Activated naive CD8-positive, alpha-beta T cell treated with anti-CD3 and anti-CD28 coated beads, Interleukin-2, amount 10 ng/mL, durations not matched to agents 7 days and 5 days (primary cell): ENCODE measurements at places on chromosomes 2 and 18.

DNA sequence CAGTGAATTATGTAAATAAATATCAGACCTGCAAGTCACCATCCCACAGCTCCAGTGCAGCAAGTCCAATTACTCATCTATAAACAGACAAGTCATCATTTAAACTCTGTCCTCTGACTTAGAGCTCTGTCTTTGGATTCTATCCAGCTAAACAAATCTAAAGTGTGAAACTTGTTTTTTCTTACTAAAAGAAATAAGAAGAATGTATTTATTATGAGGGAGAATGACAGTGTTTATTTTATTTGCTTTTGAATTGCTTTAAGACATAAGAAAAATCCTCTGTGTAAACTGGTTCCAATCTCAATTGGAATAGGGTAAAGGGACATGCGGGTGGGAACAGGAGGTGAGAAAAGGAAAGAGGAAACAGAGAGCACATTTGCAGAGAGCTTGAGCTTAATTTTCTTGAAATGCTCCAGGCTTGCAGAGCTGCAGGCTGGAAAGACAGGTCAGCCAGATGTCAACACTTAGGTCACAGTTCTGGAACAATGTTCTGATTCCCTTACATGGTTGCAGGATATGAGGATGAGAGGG is 355.8 kb downstream of the MEIS1 start:
- DNase-seq, result no peak

DNA sequence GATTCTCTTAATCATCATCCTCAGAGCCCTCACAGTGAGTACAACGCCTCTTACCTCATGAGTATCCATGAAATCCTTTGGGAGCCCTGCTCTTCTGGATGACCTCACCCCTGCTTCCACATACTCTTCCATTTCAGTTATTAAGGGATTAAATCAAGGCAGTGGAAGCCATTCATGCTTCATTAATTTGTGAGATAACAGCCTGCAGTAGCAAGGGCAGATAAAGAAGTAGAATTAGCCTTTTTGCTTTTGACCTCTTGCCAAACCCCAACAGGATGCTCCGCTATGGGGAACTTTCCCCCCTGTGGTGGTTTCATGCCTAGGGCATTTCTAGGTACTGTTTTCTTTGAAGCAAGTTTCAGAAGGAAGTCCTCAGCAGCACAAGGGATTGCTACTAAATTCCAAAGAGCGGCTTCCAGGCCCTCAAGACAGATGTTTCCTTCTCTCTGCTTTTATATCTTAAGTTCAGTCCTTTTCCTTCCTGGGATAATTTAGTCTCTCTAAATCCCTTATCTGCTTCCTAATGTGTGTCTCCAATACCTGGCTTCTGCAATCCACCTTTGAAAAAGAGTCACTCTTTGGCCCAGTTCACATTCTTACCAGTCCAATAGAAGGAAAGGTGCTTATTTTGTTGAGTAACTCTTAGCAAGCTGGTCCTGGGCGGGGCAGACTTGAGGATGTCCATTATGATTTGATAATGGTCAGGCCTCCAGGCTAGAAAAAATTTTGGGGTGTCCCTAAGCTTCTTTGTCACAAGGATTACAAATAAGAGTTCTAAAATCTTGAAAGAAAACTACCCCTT is 76.9 kb downstream of the MYO1B start:
- DNase-seq, result no peak

DNA sequence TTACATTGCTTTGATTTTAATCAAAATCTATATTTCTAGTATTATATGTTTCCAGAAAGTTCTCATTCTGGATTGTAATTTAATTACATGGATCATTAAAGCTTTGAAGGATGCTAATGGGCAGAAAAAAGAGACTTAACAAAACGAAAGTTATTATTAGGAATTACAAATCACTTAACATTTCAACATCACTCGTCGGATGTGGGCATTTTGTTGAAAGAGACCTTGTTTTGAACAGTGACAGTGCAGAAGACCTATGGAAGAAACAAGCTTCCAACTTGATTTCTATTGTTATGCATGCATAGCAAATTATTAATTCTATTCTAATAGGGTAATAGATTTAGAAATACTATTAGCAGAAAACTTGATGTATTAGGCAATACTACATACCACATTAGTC is 31.4 kb upstream of the DARS1 start:
- DNase-seq, result no peak

DNA sequence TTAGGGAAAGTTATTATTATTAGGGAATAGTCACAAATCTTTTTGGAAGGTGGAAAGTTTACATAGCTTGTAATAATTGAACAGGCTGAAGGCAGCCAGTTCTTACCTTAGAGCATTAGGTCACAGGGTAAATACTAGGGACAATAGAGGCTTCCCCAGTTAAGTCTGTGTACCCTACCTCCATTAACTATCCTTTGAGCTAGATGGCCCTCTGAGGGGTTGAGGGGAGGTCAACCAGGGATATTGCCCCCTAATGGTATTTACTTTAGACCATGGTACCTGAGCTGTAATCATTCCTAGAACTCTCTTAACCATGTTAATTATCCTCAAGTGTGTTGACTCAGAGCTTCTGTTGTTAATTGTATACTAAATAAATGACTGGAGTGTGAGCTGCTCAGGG is 120.5 kb upstream of the SCN7A start:
- DNase-seq, result no peak

DNA sequence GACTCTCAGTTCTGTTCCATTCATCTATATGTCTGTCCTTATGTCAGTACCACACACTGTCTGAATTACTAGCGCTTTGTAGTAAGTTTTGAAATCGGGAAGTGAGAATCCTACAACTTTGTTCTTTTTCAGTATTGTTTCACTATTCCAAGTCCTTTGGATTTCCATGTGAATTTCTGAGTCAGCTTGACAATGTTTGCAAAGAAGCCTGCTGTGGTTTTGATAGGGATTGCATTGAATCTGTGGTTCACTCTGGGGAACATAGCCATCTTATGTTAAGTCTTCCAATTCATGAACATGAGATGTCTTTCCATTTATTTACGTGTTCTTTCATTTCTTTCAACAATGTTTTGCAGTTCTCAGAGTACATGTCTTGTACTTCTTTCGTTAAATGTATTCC is 15.0 kb downstream of the SLC3A1 start:
- DNase-seq, result no peak

GRCh38 chr2:181780047-181780651 is 99.8 kb upstream of the NEUROD1 start:
- DNase-seq, result no peak

- no peak for DNase-seq
These were observed 82.7 kb downstream of the ORC4 start for GRCh38 chr2:147937744-147938349.

- no peak for DNase-seq
These were observed 3.6 kb downstream of the HOXD11 start for GRCh38 chr2:176110415-176111308.

DNA sequence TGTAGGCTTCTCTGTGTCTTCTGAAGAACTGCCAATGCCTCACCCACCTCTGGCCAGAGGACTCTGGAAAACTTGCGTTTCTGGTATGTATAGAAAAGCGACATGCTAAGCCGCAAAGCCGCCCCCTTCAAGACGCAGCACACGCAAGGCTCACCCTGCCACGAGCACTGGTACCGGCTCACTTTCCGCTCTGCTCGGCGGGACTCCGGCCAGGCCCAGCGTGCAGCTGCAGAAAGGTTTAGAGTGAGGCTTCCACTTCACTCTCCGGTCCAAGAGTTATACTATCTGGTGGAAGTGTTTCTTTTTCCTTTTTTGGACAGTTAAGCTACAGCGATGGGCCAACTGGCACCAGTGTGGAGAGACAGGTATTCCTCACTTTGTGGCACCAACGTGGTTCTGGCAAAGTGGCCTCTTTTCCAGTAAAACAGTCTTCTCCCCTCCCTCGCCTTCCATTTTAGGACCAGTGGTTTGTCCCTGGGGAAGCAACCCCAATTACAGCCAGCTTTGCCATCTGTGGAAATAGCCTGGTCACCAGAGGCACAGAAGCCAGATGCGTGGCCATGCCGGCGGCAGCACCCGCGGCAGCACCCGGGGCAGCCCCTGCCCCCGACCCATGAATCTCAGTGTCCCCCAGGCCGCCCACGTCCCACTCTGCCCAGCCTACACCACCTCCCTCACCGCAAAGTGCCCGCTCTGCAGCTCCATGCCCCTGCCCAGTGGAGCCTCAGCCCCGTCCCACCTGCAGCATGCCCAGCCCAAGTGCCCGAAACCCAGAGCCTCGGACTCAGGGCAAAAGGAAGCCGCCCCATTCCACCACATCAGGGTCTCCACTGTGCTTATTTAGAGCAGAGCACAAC is 91.6 kb upstream of the CTDP1 start:
- DNase-seq, result peak; percentile 5

- DNase-seq, result no peak
These were observed 470 bp upstream of the FAP start for GRCh38 chr2:162243715-162244114.

DNA sequence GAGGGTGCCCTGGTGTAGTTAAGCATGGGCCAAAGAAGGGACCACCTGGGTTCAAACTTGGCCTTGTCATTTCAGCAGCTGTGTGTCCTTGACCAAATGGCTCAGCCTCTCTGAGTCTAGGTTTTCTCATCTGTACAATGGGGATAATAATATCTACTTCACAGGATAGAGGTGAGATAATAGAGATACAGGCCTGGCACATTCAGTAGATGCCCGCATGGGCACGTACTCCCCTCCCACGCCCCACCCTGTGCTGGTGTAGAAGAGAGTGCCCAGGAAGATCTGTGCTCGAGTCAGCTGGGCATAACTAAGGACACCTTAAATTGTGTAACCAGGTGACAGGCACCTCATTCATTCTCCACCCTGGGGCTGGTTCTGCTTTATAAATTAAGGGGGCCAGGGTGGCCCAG is 8.4 kb upstream of the TMEM185B start:
- no peak for DNase-seq

- no peak for DNase-seq
These were observed 272.9 kb downstream of the SLC8A1 start for GRCh38 chr2:40178971-40179370.

DNA sequence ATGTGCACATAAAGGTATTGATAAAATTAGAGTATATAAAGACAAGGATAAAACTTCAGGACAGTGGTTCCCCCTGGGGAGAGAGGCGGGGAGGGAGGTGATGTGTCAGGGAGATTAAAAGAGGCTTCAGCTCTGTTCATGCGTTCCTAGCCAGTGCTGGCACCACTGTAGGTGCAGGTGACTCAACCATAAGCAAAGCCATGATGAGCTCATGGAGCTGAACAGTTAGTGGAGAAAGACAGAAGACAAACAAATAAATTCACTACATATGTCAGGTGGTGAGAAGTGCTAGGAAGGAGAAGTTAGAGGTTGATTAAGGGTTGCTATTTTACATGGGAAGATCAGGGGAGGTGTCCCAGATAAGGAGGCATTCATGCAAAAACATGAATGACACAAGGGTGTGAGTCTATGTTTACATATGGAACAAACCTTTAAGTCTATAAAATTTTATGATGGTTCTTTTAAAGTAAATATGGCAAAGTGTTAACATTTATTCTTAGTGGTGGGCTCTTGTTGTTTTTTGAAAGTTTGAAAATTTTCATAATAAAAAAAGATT is 136.0 kb downstream of the ANKRD44 start:
- no peak for DNase-seq

DNA sequence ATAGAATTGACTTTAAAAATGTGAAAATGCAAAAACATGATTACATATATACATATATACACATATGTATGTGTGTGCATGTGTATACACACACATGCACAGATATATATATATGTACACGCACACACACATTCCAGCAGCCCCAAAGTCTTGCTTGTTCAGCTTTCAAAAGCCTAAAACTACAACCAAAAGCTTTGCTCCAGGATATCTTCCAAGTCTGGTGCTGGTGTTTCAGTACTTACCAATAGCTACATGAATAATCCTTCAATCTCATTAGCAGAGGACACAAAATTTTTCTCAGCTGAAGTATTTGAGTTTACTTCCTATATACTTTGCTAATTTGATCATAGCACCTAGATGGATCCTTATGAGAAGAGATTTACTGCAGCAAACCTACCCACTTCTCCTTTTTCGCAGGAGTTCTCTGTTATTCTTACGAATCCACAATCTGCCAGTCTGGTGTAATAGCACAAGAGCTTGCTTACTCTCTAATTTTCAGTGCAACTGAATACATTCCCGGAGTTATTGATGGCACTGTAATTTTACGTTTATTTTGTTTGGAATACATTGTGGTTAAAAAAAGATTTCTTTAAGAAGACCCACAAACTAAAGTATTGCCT is 553.3 kb downstream of the ARHGAP15 start:
- DNase-seq, result no peak

GRCh38 chr2:241873803-241874110 is 4.2 kb downstream of the RTP5 start:
- no peak for DNase-seq

GRCh38 chr2:22126106-22126505 is 1002.3 kb downstream of the TDRD15 start:
- no peak for DNase-seq

DNA sequence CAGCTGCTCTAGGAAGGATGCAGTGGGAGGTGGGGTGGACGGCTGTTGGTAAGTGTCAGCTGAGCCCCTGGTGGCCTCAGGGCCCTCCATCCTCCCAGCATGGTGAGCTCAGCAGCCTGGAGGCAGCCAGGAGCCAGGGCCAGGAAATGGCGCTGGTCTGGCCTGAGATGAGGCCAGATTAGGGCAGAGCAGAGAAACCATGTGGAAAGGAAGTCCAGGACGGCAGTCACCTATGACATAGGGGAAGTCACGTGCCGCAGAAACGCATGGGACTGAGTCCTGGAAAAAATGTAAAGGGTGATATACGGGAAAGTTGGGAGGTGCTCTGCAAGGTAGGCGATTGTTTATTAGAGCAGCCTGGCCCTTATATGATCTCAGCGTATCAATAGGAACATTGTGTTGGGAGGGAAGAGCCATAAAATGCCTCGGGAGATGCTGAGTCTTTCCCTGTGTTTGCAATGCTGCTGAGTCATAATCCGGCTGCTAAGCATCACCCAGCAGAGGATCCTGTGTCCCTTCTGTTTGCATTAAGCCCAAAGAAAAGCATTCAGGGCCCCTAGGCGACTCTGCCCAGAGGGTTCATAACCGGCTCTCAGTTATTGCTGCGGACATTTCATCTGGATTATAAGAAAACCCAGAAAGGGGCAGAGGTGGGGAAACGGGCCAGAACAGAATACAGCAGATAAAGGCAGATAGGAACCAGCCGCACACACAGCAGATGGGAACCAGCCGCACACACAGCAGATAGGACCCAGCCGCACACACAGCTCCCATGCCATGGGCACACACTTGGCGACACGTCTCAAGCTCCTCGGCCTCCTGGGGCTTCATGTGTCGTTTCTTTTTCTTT is 30.3 kb upstream of the B3GNT7 start:
- DNase-seq, result no peak
